Activated CD8-positive, alpha-beta memory T cell treated with anti-CD3 and anti-CD28 coated beads for 48 hours (primary cell): ENCODE measurements at places on chromosomes 6 and 20.

- no peak for DNase-seq
Observed at GRCh38 chr6:89716532-89716931, 78.0 kb upstream of the LYRM2 start.

DNA sequence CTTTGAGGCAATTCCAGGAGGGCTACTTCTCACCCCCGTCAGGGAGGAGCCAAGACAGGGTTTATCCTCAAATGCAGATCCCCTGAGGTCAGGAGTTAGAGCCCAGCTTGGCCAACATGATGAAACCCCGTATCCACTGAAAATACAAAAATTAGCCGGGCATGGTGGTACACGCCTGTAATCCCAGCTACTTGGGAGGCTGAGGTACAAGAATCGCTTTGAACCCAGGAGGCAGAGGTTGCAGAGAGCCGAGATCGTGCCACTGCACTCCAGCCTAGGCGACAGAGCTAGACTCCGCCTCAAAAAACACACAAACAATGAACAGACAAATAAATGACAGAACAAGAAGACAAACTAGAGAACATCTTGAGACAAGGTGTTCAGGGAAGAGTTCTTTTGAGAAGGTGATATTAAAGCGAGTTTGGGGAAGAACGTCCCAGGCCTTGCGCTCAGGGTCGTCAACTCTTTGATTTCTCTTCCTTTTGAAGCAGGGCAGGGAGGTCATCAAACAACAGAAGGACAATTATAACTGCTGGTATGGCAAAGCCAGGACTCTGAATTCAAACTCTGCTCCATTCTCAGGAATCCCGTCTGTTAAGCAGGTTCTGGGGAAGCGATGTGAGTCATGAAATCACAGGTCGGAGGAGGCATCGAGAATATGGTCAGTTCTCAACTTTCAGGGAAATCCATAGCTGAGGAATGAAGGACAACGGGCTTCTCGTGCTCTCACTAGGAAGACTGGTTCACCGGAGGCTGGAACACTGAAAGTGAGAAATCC, 1.4 kb upstream of the RALY start:
- no peak for DNase-seq

GRCh38 chr6:63476302-63476701, 96.0 kb upstream of the LOC128125822 start:
- no peak for DNase-seq

- DNase-seq = no peak
Observed at GRCh38 chr6:163991321-163991720, 576.8 kb downstream of the QKI start.

DNA sequence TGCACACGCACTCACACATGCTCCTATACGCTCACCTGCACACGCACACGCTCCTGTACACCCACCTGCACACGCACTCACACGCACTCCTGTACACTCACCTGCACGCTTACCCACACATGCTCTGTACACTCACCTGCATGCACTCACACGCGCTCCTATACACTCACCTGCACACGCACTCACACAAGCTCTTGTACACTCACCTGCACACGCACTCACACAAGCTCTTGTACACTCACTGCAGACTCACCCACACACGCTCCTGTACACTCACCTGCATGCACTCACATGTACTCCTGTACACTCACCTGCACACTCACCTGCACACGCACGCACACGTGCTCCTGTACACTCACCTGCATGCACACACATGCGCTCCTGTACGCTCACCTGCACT, 22.0 kb upstream of the TAF4 start:
- DNase-seq = no peak

DNA sequence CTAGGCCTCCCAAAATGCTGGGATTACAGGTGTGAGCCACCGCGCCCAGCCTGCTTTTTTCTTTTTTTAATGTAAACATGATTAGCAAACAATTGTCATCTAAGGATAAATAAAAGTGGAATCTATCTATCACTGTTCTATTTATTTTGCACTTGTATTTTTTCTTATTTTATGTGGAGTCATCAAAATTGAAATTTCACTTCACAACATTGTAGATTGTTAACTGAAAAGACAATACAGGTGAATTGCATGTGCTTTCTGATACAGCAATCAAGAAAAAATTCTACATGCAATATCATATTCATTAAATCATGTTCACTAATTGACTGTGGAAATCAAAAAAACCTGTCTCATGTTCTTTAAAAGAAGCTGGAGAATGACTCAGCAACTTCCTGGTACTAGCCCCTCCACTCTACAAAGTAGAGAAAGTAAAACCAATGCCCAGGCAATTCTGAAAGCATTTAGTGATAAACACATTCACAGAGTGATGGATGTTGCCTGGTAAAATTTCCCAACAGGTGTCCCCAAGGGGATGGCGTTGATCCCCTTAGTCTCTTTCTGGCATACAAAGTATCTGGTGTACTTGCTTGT, 10.7 kb upstream of the RFX6 start:
- no peak for DNase-seq

DNA sequence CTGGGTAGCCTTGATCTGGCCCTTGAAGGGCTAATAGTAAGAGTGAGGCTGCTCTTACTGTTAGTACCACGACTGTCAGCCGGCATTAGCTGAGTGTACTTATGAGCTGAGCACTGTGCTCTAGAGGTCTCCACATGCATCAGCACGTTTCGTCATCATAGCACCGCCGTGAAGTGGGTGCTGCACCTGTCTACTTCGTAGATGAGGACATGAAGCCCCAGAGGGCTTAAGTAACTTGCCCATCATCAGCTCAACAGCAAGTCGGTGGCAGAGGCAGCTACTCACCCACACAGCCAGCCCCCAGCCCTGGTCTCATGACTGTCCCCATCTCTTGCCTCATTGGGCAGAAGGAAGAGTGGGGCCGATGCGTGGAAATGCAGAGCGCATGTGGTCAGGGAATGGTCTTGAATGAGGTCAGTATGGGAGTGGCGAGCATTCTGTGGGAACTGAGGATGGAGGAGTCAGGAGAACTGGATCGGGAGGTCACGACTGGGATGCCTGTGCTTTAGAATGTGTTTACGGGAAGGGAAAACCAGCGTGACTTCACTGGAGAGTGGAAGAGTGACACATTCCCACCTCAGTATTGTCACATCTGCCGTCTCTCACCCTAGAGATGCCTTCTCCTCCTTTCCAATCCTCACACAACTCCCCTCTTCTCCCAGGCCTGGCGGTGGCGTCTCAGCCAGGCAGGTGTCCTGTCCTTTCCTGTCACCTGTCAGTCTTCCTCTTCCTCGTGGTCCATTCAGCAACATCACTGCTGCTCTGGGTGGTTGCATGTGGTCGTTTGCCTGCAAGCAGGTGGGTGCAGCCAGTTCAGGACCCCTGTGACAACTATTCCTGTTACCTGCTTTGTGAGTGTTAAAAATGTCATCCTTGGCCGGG, 6.0 kb downstream of the SYTL3 start:
- no peak for DNase-seq

DNA sequence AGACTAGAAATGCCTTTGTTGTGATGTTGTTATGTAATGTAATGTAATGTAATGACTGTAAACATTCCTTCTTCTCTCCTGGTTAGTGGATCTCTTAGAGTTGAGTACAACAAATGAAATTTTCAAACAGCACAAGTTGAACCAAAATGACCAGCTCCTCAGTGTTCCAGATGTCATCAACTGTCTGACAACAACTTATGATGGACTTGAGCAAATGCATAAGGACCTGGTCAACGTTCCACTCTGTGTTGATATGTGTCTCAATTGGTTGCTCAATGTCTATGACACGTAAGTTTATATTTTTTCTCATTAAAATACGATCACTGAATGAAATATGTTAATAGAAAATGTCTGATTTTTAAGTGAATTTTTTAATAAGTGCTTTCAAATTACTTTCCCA, 496.7 kb downstream of the UTRN start:
- no peak for DNase-seq

DNA sequence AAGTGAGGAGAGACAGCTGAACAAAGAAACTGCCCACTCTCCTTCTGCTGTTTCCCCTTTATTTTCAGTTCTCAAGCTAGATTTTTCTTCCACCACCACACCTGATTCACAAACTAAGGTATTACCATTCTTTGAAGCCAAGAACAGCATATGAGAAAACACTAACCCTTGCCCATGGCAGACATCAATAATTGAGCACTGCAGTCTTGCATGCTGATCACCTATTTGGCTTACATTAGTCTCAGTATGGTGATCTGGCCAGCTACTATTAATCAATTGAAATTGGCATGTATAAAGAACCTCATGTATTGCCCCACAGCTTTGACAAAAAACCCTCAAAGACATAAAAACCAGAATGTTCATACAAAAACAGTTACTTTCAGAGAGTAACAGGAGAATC, 166.3 kb downstream of the SAMD5 start:
- no peak for DNase-seq

DNA sequence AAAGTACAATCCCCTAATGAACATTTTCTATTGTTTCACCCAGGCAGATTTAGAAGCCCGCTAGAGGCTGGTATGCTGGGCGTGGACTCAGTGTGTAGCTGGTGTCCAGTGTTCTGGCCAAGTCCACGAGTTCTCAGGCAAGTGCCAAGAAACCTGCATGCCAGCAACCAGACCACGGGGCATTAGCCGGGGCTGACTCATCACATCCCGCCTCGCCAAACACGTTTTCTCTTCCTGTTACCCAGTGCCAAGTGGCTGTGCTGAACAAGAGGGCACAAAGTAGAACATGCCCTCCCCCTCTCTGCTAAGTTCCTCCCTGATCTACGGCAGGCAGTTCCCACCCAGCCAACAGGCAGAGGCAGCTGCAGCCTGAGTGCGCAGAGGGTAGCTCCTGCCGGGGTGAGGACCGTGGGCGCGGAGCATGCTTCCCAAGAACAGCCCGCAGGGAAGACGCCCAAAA, 29.6 kb downstream of the RAMACL start:
- DNase-seq = no peak

- no peak for DNase-seq
Observed at GRCh38 chr6:126335210-126335609, 4.7 kb upstream of the CENPW start.

- DNase-seq = no peak
Observed at GRCh38 chr20:3804254-3804751, 8.2 kb downstream of the CDC25B start.

DNA sequence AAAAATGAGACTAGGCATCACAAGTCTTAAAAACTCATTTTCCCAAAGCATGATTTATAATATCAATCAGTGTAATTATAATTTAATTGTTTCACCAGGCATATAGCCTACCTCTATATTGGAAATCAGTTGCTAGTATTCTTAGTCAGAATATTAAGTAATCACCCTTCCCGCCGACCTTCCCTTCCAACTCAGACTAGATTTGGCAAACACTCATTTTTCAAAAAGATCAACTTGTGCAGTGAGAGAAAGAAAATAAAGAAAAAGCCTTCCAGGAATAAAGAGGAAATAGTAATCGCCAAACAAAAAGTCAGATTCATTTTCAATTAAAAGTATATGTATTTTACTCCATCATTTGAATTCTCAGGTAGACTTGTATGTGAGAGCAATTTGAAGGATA, 1.9 kb upstream of the BMP5 start:
- DNase-seq = no peak

- no peak for DNase-seq
Observed at GRCh38 chr6:48037946-48038345, 73.1 kb downstream of the PTCHD4 start.

DNA sequence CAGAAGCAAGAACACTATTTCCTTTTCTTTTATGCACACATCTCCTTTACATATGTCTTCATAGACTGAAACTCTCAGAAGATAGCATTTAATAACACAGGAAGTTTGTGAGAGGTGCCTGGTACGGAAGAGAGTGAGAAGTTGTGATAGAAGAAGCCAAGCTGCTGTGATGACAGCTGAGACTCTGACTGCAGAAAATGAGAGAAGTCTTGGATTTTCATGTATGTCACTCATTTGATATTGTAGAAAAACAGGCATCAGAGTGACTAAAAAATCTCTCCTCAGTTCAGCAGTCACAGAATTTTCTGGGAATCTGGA, 154.9 kb upstream of the BMP2 start:
- DNase-seq = no peak

- no peak for DNase-seq
Observed at GRCh38 chr6:82840571-82840970, 225.1 kb downstream of the UBE3D start.

- DNase-seq = no peak
Observed at GRCh38 chr6:110878751-110879522, 4.4 kb downstream of the AMD1 start.

- DNase-seq = no peak
Observed at GRCh38 chr6:125393449-125393858, 91.7 kb upstream of the HDDC2 start.

- no peak for DNase-seq
Observed at GRCh38 chr6:79004239-79004638, 73.8 kb downstream of the PHIP start.
